ENCODE measurements at places on chromosomes 5 and 9.

GRCh38 chr5:135229679-135230132 is 169.3 kb downstream of the MACROH2A1 start:
- no peak for DNase-seq

DNA sequence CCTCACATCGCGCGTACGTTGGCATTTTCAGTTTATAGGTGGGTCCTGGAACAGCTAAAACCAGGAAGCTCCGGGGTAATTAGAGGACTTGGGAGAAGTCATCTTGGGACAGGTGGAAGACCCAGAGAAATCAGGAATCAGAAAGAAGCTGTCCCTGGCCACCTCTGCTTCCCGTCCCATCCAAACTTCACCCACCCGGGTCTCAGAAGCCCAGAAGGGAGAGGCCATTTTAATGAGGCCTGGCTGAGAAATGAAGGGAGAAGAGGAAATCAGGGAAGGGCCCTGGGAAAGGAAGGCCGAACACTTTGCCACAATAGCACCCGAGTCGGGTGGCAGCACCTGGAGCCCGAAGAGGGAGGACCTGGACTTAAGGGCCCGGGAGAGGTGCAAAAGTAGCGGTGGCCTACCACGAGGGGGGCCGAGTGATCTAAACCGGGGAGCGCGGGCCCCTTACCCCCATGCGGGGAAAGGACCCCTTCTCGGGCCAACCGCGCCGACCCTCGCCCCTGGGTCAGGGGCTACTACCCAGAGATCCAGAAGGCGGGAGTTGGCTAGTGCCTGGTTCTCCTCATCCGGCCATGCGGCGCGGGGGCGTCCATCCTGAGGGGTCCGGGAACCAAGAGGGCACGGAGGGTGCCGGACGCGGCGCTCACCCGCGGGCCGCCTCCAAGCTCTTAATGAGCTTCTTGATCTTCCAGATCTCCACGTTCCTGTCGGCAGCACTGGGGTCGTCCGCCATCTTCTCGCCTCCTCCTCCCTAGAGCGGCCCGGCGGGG is 668 bp downstream of the ETF1 start:
- peak; percentile 55 for DNase-seq

DNA sequence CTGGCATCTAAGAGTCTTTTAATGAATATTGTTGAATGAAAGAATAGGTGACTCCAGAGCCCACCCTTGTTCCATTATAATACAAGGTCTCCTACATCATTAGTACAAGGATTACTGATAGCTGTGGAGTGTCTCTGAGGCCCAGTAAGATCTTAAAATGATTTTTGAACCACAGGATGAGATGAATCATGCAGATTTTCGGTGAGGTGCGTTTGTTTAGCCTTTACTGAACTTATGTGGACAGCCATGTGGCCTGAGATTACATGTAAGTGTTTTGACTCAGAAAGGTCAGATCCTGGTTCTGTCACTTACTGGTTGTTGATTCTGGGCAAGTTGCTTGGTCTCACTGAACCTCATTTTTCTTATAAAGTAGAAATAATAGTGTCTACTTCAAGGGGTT is 21.6 kb downstream of the NFX1 start:
- no peak for DNase-seq

DNA sequence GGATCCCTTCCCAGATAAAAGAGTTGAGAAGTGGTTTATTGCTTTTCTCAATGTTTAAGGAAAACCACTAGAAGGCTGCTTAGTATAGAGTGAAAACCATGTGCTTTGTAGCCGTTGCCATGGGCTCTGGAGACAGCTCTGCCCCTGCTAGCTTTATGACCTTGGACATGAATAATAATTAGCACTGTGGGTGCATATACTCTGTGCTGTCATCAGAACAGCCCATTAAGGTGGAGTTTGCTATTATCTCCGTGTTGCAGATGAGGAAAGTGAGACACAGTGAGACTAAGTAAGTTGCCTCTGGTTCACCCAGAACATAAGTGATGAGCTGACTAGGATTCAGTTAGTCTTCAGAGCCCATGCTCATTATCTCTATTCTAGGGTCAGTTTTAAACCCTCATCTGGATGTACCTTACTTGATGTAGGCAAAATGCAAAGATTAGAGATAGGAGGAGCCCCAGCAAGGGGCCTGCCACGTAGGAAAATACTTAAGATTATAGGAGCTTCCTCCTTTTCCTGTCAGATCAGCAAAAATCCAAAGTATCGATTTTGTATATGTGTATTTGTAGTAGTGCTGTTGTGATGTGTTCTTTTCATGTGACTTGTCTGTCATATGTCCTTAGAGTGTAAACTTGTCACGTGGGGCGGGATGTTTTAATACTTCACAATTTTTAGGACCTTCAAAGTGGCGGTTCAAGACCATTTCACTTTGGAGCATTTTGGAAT is 102.5 kb downstream of the TLE4 start:
- no peak for DNase-seq

DNA sequence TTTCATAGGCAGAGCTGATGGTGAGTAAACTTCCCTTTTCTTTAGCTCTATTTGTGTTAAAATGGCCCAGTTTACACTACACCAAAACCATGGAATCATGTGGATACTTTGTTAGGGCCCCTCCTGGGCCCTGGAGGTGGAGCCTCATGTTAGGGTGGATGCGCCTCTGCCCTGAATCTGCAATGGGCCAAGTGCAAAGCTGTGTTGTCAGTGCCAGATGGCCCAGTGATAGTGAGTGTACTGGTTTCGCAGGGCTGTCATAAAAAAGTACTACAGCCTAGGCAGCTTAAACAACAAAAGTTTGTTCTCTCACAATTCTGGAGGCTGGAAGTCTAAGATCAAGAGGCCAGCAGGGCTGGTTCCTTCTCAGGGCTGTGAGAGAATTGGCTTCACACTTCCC is 64.8 kb downstream of the HSPA4 start:
- DNase-seq = no peak

DNA sequence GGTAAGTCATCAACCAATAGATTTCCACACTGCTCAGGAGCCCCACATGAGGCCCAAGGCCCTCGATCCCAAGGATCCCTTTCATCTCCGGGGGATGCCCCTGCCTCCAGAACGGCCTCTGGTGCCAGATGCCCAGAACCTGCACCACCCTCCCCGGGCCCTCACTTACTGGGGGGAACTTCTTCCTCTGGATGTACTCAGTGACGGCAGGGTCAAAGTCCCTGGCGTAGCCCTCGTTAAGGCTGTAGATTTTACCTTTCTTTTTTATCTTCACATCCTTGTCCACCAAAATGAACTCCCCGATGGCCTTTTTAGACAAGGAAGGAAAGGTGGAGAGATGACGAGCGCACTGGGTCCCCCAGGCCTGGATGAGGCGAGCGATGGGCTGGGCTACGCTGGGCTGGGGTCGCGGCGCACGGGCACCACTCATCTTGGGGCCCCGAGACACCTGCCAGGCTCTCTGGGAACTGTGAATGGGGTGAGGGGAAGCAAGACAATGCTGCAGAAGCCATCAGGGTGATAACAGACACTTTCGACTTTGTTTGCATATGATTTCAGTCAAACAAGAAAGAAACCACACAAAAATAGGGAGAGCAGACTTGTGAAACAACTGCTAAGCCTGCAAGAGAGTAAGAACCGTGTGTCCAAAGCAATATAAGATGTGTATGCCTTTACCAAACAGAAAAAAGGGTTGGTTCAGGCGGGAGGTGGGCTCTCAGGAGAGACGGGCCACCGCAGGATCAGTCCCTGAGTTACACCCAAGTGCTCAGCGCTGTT is 13.2 kb upstream of the FBP2 start:
- DNase-seq = no peak

DNA sequence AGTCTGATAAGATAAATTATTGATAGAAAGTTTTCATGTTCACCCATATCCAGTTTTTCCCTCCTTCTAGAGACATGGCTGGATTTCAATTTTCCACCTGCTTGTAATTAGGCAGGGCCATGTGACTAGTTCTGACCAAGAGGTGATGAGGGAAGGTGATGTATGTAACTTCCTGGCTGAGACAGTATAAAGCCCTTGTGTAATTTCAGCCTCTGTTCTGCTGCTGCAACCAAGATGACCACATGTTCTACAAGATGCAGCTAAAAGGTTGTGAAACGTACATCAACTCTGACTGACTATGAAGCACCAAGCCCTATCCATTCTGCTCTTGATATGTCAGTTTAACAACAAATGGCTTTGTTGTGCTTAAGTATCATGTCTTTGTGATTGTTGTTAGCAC is 376.5 kb upstream of the DAB2 start:
- no peak for DNase-seq

DNA sequence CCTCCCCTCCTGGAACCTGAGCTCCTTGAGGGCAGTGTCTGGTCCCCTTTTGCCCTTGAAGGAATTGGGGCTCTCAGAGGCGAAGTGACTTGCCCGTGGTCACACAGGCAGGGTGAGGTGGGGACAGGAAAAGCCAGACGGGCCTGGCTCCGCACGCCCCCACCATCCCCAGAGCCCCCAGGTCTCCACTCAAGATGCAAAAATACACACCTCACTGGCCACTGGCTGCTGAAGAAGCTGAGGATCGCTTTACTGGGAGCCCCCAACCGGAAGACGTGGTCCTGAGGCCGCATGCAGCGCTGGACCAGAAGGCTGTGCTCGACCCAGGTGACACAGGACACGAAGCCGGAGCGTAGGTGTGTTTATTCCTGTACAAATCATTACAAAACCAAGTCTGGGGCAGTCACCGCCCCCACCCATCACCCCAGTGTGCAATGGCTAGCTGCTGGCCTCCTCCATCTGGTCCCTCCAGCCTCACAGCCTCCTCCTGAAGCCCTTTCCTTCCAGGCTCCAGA is 7.6 kb upstream of the AK1 start:
- DNase-seq = no peak

DNA sequence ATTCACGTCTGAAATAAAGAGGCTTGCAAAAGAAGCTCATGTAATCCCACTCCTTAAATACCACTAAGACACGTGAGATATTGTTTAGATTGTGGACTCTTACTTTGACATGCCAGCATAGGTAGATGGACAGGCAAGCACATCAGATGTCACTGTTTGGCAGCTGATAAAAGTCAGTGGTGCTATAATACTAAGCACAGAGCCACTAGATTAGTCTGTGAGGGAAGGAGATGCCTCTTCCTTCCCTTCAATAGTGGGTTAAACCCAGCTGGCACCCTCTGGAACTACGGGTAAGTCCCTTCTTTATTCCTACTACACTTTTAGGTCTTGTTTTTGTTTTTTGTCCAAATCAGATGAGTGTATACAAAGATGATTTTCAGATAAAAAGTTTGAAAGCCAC is at the start of gene MYOT:
MYOT (plus strand) TSS at position 197 of the 400 bp plus-strand sequence. CDS start 2,792 bp downstream, outside the sequence.
- DNase-seq = no peak

DNA sequence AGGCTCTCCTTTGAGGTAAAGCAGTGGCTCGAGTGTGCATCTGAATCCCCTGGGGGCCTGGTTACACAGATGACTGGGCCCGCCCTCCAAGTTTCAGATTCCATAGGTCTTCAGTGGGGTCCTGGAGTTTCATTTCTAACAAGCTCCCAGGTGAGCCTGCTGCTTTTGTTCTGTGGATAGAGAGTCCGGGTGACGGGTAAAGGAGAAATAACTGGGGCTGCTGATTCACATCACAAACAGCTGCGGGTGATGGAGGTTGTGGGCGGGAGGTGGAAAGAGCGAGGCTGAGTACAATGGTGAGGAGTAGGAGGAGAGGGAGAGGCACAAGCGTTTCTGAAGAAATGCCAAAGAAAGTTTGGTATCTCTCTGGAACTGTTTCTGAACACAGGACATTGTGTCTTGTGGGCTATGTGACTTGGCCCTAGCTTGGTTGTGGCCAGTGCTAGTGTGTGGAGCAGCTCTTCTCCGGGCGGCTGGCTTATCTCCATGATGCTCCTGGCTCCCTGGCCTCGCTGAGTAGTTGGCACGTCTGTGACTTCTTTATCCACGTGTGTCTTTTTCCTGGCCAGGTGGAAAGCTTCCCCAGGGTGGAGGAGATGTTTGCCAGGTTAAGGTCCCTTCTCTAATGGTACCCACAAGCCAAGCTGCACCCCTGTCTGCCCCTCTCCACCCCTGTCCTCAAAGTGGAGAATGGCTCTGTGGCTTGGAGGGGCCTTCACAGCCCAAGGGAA is 61.7 kb downstream of the HSPA4 start:
- no peak for DNase-seq

DNA sequence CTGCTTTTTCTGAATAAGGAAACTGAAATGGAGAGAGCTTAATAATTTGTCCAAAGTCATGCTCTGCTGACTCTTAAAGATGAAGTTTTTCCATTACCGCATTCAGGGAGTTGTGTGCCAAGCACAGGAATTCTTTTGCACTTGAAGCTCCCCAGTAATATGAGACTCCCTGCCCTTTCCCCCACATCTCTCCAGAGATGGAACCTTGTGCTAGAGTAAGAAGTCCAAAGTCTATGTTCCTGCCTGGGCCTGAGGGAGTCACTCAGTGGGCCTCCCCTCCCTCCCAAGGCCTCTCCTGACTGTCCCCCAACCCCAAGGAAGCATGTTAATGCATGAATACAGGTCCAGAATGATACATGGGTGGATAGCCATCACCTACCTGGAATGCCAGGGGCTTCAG is 173.3 kb upstream of the SEMA6A start:
- no peak for DNase-seq

- no peak for DNase-seq
These were observed 12.1 kb downstream of the ADAM19 start for GRCh38 chr5:157563373-157563928.

GRCh38 chr5:113520429-113520828 is 6.9 kb downstream of the YTHDC2 start:
- DNase-seq = no peak

- DNase-seq = no peak
These were observed 5.8 kb upstream of the FCN1 start for GRCh38 chr9:134923466-134923865.

GRCh38 chr9:121267689-121268597 is at the start of gene GSN:
GSN (plus strand) TSS chr9:121268162; CDS start chr9:121301972, 33,810 bp downstream.
- DNase-seq = peak; percentile 75

DNA sequence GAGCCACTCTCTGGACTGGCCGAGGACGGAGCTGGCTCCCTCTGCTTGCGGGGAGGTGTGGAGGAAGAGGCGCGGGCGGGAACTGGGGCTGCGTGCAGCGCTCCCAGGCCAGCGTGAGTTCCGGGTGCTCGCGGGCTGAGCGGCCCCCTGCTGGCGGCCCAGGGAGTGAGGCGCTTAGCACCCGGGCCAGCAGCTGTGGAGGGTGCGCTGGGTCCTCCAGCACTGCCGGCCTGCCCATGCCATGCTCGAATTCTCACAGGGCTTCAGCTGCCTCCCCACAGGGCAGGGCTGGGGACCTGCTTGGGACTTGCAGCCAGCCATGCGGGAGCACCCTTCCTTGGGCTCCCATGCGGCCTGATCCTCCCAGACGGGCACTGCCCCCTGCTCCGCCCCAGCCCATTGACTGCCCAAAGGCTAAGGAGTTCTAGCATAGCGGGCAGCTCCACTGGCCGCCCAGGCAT is 416.9 kb downstream of the MRPS30 start:
- DNase-seq = no peak

GRCh38 chr9:99818500-99818899 is 3.2 kb upstream of the NR4A3 start:
- no peak for DNase-seq

DNA sequence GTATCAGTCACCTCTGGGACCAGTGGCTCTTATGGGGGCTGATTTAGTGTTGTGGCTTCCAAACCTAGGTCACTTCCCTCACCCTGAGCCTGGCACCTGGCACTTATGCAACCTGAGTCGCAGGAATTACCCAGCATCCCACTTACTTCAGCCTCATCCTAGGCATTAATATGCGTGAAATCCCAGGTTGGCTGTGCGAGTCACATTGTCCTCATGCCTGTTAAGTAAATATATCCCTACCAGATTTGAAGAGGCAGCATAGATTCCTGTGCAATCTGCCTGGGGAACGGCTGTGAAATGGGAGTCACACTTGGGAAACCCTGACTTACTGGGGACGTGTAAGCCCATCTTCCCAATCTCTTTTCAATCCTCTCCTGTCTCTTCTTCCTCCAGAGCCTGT is 42.7 kb upstream of the AKNA start:
- DNase-seq = peak; percentile 85

GRCh38 chr9:68551191-68551590 is 10.5 kb upstream of the TMEM252 start:
- no peak for DNase-seq

Data from NCI-H510A (cell line).